C1 segment of cervical spinal cord (tissue), 14 donors: ENCODE measurements at places on chromosomes 1 and 21.

DNA sequence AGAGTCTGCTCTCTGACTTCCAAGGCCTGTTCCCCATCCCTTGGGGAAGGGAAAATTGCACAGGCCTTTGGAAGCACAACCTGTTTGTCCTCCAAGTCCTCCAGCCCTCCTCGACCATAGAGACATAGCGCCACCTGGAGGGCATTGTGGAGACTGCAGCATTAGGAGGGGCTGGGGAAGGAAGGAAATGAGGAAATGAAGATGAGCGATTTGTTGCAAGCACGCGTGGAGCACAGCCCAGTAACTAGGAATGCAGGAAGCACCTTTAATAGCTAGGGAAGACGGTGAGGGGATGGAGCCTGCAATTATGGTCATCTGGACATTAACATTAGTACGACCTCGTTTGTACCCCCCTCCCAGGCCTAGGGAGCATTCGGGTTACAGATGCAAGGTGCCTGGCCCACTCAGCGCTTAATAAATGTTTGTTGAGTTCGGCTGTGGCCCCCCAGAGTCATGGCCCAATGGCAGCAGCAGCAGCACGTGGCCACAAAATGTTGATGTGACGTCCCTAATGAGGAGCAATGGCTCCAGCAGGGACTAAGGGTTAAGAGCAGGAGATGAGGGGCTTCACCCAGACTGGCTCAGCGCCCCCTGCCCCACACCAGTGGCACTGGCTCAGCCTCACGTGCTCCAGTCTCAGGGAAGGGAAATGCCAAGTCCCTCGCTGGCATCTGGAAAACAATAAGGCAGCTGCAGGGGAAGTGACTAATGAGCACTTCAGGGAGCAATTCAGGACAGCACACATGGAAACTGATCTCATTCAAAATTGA, 8.0 kb upstream of the CAMK2N1 start:
- DNase-seq: peak; percentile 82

- DNase-seq: no peak
Measured at GRCh38 chr1:160045653-160046052, 13.9 kb upstream of the PIGM start.

GRCh38 chr1:80113168-80114038, 1106.9 kb upstream of the ADGRL4 start:
- no peak for DNase-seq

GRCh38 chr1:223733898-223734852, 21.8 kb downstream of the CAPN2 start:
- DNase-seq: no peak

GRCh38 chr1:44366371-44366975, 11.4 kb upstream of the ERI3 start:
- DNase-seq: no peak

DNA sequence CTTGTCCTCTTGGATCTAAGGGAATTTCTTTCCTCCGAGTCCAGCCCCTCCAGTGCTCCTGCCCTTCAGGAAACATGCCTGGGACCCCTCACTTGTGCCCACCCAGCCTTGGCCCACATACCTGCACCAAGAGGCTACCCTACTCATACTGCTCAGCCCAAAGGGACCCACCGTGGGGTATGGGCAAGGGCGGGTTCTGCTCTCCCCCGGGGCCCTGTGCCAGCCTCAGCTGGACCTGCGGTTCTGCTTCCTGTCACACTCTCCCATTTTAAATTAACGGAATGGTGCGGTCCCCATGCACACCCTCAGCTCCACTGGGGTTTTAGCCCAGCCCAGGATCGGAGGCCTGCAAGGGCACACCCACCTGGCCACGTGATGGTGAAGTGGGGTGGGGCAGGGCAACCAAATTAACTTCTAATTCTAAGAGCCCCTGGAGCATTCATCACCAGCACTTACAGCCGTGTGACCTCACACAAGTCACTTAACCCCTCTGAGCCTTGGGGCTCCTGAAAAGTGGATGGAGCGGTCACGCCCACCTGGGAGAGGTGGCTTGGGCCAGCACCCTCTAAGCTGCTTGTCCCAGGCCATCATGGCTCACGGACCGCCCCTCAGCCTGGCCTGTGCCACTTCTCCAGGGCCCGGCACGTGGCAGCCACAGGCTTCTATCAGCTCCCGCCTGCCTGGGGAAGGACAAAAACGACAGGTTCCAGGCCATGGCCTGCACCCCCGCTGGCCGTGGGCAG, 28.3 kb downstream of the TP73 start:
- DNase-seq: no peak

DNA sequence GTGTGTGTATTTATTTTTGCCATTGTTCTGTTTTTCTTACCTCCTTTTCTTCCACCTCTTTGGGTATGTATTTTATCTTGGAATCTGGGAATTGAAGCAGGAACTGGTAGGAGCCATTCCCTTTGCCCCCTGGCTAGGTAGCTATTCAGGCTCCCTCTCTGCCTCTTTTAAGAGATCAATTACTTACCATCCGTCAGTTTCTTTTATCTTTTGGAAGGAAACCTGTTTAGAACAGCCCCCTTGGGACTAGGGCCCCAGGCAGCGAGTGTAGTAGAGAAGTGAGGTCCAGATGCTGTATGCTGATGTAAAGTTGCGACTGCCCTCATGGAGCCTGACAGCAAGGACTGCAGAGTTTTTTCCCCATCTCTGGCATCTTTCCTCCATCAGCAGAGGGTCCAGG, 41.6 kb downstream of the KIRREL1 start:
- no peak for DNase-seq

GRCh38 chr21:35632711-35633110, 427.6 kb downstream of the SETD4 start:
- no peak for DNase-seq

DNA sequence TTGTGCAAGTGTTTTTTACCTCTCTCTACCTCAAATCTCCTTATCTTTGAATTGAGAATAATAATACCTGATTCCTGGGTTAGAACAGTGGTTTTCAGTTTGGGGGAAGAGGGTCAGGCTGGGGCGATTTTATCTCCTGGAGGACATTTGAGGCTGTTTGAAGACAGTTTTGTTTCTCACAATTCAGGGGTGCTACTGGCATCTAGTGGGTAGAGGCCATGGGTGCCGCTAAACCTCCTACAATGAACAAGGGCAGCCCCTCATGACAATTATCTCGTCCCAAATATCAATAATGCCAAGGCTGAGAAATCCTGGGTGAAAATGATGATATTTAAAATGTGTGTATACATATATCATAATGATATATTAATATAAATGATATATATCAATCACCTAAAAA, 139.1 kb upstream of the USH2A start:
- no peak for DNase-seq

DNA sequence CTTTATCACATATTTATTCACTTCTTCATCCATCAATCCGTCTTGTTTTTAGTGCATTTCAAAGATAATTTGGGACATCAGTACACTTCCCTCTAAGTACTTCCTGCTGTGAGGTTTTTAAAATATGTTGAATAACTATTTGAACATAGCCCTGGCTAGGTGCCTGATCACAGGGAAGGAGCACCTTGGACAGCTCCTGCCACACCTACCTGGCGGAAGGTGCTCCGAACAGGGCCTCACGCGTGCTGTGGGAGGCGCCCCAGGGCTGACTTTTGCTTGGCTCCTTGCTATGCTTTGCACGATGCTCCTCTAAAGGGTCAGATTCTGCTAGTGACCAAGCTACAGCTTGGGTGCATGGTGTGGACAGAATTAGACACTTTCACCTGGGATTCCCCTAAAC, 4.9 kb upstream of the ATXN7L2 start:
- no peak for DNase-seq

GRCh38 chr1:183139281-183139942, 46.7 kb upstream of the LAMC2 start:
- DNase-seq: no peak

- DNase-seq: no peak
Measured at GRCh38 chr1:205232945-205233397, 5.2 kb downstream of the TMCC2 start.

DNA sequence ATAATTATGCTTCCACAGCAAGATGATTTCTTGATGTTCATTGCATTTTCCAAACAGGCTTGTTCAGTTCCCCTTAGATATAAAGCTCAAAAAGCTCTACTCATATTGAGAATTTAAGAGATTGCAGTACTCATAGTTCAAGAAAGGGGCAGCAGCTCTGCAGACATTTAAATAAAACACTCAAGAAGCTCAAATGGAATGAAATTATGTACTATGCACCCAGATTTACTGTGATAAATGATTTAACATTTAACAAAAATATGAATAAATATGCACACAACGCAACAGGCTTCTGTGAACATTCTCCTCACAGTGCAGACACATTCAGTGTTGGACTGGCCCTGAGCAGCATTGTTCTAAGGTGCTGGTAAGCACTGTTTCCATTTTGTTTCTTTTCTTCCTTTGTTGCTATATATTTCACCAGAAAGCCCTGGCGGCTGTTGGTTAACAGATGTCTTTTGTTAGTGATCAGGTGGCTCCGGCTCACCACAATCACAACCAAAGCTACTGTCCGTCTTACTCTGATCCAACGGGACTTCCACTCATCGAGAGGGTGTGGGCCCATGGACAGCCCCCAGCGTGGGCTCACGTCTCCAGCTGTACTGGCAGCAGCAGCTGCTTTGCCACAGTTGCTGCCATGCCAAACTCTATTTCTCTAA, 1440.3 kb downstream of the NCAM2 start:
- no peak for DNase-seq

DNA sequence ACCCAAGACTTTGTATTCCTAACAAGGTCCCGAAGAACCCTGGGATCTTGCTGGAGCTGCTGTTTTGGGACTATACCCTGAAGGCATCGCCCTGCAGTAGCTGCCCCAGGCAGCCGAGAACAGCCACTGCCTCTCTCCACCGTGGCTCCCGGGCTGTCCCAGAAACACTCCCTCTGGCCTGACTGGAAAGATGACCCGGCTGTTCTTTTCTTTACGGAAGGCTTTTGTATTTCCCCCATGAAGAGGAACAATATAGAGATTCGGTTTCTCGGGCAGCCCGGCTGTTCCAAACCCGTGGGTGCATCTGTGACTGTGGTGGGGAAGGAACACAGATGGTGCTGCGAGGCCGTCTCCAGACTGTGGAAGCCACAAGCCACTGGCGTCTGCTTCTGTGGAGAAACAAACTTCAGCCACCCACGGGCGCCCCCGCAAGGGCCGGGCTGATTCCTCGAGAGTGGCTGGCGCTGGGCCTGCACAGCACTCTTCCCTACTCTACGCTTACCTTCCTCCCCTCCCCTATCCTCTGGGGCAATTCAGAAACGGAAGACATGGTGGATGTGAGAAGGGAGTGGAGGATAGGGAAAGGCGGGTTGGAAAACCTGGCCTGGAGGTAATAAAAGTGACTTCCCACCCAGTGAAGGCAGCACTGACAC, 33.7 kb upstream of the VASH2 start:
- peak; percentile 7 for DNase-seq

DNA sequence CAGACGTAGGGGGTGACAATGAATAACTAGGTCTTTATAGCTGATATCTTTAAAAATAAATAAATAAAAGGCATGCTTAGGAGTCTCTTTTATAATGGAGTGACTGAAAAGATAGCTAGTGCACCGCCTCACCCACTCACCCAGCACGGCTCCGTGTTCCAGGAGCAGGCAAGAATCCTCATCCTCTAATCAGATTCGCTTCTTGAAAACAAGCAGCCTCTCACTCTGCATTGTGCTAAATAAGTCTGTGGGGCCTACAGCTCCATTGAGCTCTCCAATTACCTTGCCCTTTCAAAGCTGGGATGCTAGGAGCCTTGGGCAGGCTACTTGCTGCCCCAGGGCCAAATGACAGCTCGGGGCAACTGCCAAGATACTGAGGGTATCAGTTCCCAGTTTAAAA, 91.5 kb downstream of the TIAM1 start:
- DNase-seq: peak; percentile 55

DNA sequence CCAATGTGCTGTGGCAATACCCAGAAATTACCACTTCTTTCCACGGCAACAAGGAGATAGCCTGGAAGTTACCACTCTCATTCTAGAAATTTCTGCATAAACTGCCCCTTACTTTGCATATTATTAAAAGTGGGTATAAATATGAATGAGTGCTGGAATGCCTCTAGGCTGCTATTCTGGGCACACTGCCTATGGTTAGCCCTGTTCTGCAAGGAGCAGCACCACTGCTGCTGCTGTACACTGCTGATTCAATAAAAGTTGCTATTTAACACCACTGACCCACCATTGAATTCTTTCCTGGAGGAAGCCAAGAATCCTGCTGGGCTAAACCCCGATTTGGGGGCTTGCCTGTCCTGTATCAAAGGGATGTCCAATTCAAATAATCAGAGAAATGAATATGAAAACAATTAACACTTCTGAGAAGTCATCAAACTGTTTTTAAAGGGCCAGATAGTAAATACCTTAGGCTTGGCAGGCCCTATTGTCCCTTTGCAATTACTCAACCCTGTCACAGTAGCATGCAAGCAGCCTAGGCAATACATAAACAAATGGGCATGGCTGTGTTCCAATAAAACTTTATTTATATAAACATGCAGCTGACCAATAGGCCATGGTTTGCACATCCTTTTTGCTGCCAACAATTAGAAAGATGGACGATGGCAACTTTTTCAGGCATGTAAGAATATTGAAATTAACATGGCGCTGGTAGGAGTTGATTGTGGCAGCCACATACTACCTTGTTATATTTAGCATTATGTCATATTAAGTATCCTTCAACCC, 369.4 kb upstream of the B3GALT2 start:
- no peak for DNase-seq

DNA sequence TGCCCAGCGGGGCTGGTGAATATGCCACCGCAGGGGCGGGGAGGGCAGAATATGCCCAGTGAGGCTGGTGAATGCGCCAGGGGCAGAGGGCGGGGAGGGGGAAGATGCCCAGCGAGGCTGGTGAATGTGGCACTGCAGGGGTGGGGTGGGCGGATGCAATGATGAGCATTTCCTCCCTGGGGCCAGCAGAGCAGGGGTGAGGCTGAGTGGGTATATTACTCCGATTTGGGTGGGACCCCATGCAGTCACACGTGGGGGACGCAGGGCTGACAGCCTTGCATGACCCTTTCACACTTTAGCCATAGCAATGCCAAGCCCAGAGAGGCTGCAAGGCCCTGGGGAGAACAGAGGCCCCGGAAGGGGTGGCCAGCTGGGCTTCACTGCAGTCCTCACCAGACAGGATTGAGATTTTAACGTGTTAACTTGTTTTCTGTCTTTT, 9.3 kb upstream of the SLX9 start:
- no peak for DNase-seq

- no peak for DNase-seq
Measured at GRCh38 chr1:245888809-245889208, 618.3 kb downstream of the SMYD3 start.

DNA sequence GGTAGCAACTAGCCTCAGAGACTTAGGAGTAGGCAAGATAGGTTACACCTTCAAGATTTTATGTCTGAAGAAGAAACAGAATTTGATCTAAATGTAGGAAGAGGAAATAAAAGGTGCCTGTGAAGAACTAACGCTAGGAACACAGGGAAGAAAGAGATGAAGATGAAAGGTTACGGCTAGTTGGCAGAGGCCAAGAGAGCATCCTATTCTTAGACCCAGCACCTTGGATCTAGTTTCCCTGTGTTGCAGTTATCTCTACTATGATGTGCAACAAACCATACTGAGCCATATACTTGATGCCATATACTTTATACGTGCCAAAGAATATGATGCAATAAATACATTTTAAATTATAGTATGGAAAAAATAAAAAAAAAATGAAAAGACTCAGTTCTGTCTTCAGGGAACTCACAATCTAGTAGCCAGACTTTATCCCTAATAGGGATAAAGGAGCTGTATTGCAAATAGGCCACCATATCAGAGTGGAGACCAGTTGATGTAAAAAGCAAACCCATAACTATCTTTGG, 181.1 kb downstream of the PBX1 start:
- DNase-seq: no peak

GRCh38 chr1:156146020-156146768, 7.2 kb upstream of the SEMA4A start:
- no peak for DNase-seq

GRCh38 chr1:227745568-227746265, 10.5 kb downstream of the SNAP47 start:
- no peak for DNase-seq
